ENCODE measurements at places on chromosomes 2 and 18.

DNA sequence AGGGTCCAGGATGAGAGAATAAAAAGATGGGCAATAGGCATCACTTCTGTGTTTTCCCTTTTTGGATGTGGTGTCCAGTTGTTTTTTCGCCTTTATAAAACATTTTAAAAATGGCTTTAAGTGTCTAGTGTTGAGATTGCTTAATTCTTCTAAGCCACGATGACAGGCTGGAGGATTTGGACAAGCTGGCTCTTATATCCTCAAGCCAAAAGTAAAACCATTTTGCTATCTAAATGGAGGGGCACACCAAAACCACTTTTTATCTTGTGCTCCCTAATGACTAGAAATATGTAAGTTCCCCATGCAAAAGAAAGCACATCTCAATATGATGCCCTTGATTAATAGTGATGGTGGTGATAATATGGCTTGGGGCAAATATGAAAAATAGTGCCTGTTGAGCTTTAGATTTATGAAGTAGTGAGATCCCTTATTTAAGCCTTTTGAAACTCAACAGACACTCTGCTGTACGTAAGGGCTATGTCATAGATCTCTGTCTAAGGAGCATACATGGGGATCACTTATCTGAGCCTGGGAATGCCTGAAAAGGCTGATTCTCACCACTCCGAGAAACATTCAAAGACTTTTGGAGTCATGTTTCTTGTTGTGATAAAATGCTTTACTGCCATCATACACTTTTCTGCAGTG, 185.5 kb downstream of the KCNS3 start:
- DNase-seq: no peak

GRCh38 chr2:14301331-14301730, 331.2 kb upstream of the LRATD1 start:
- no peak for DNase-seq

DNA sequence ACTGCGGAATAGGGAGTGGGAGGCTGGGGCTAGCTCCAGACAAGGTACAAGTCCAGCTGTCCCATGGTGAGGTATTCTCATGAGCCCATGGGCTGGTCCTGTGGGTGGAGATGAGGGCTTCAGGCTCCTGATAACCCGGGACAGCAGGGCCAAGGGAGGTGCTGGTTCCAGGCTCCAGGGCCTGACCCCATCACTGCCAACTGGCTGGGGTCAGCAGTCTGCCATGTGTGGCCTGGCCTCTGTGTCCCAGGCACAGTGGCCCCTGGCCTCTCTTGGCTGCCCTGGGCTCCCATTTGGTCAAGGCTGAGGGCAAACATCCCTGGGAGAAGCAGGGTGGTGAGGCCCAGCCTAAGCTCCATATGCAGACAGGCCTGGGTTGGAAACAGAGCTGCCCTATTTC, 966 bp upstream of the OXER1 start:
- no peak for DNase-seq

- no peak for DNase-seq
These were observed 31.7 kb downstream of the NGEF start for GRCh38 chr2:232981356-232981755.

DNA sequence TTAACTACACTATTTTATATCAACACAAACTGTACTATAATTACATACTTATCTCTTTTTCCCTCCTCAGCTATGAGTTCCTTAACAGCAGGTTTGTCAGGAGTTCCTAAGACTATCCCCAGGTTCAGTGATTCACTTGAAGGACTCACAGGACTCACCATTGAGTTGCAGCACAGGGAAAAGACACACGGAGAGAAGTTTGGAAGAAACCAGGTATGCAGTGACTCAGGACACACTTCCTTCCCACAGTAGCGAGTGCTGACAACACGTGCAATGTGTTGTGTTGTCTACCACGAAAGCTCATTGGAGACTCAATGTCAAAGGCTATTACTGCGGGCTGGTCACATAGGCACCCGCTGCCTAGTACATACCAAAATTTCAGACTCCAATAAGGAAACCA, 32.0 kb downstream of the MGAT4A start:
- no peak for DNase-seq

DNA sequence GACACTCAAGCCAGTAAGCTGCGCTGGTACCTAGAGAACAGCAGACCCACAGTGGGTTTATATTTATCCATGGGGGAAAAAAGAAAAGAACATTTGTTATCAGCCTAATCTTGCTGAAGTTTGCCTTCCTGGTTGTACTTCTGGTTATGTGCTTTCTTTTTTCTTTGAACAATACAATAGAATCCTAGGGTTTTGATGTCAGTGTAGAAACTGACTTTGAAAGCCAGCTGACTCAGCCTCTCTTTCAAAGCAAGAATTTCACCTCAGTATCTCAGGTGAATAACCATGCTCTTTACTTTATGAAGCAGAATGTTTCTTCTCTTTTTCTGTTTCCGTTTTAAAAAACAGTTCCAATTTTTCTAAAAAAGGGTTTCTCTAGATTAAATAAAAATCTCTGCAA, 78.4 kb downstream of the CD8B2 start:
- DNase-seq: no peak

GRCh38 chr18:75221897-75222296, 11.3 kb downstream of the TSHZ1 start:
- DNase-seq: no peak

- DNase-seq: no peak
These were observed 163.5 kb upstream of the NT5C1B start for GRCh38 chr2:18752667-18753422.

GRCh38 chr2:164138750-164139149, 402.9 kb upstream of the FIGN start:
- DNase-seq: no peak

DNA sequence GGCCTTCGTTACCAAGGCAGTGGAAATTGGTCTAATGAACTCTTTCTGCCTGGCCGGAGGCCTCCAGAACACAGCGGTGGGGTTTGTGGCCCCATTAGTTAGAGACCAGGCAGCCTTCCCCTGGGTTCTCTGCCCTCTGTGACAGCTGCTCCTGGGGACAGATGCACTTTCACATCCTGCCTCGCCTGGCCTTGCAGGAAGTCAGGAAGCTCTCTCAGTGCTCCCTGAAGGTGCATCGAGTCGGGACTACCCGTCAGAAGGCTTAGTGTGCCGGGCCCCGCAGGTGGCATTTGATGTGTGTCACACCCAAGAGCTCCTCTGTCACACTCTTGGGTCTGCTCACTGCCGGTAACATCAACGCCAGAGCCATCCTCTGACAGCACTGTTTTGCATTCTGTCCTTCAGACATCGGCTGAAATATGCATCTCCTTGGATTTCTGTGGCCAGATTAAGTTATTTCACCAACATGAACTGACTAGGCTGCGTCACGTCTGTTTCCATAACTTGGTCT, 158.3 kb downstream of the LDLRAD4 start:
- DNase-seq: peak; percentile 67

GRCh38 chr2:43030551-43031307, 195.7 kb downstream of the ZFP36L2 start:
- no peak for DNase-seq

DNA sequence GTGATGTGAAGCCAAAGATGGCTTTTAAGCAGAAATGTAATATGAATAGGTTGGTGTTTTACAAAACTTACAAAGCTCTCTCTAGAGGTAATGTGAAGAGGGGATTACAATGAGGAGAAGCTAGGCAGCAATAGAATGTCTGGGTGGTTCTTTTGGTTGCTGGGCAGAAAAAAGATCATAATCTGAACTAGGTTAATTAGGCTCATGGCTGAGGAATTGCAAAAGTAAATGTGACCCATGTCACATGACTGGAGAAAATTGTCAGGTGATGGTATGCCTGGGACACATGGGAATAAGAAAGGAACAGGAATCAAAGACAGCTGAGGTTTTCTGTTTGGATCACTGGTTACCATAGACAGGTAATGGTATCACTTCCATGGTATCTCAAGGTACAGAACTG, 7.5 kb upstream of the RIT2 start:
- DNase-seq: no peak
